ENCODE measurements at places on chromosomes 5 and 9.

GRCh38 chr5:6365977-6366590, 12.3 kb downstream of the MED10 start:
- no peak for DNase-seq

- no peak for DNase-seq
These were observed 20.2 kb upstream of the NREP start for GRCh38 chr5:111776913-111777781.

- no peak for DNase-seq
These were observed 65.6 kb upstream of the ZNF622 start for GRCh38 chr5:16531063-16531648.

GRCh38 chr9:129242971-129243561, 65.0 kb upstream of the IER5L start:
- DNase-seq, result no peak

GRCh38 chr9:4066682-4067081, 233.2 kb downstream of the GLIS3 start:
- DNase-seq, result no peak

DNA sequence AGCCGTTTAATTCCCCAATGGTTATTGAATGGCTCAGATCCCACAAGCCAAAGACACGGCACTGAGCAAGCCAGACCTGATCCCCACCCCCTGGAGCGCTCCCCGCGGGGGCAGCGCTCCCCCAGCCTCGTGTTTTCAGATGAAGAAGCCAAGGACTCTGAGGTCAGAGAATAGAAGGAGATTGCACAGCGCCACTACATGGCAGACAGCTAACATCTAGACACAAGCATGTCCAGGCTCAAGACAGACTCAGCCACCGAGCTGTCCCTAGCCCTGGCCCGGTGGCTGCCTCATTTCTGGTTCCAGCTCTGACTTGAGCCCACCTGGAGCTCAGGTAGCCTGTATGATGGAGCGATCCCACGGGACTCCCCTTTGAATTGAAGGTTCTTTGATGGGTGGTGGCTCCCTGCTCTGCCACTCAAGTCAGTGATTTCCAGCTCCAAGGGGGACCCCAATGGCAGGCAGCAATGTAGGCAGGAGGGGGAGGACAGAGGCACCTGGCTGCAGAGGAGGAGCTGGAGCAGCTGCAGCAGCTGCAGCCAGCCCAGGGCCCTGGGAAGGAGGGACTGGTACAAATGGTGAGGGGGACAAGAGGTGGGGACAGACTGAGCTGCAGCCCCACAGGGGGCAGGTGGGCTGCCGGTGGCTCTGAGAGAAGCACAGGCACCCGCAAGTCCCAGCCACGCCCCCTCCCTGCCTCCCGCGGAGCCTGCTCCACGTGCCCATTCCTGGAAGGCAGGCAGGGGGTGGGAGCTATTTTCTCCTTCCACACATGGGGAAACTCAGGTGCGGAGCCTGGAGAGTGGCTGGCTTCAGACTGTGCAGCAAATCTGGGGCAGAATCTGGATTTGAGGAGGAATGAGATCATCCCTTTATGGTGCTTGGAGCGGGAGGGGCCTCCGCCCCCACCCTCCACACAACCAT, 40.2 kb downstream of the NTNG2 start:
- DNase-seq, result no peak

All from activated naive CD8-positive, alpha-beta T cell treated with anti-CD3 and anti-CD28 coated beads, Interleukin-2, amount 50 U/mL, for 24 hours (primary cell).